ENCODE measurements at places on chromosomes 1 and 21.

- DNase-seq: no peak
Measured at GRCh38 chr1:3066250-3066711, 2.7 kb upstream of the PRDM16 start.

DNA sequence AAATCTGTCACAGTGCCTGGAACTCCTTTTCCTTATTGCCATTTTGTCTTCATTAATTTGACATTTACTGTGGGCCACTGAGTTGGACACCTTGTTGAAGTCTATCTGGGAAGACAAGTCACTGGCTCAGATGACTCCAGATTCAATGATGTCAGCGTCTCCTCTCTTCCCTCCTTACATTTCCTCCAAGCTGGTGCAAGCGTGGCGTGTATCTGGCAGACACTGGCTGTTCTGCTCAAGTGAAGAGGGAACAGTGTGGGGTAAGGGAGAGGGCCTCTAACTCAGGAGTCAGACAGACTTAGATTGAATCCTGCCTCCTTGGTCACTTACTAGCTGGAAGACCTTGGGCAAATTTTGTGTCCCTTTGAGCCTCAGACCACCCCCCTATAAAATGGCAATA lies 8.7 kb upstream of the ZNF691 start:
- DNase-seq: no peak

DNA sequence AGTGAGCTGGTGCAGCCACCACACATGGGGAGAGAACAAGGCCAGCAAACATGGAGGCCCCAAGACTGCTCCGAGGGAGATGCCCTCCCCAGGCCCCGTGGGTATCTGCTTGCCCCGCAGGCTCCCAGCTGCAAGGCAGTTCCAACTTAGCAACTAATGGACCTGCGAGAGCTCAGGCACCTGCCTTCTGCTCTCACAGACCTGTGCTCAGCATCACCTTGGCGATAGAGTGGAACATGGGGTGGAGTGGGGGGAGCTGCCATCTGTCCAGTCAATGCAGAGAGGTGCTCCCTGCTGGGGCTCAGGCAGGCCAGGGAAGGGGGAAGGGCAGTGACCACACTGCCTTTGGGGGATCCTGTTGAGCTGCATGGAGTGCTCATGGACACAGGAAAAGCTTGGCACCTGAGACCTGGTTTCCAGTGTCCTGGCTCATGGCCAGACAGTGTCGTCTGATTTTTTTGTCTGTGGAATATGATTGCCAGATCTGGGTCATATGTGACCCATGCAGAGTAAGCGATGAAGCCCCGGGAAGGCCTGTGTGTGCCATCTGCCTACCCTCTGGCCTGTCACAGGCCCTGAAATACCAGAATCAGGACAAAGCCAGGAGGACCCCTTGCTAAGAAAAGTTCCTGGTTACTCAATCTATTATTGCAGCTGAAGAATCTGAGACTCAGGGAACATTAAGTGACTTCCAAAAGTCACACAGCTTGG lies 39.9 kb upstream of the TENT5C start:
- no peak for DNase-seq

DNA sequence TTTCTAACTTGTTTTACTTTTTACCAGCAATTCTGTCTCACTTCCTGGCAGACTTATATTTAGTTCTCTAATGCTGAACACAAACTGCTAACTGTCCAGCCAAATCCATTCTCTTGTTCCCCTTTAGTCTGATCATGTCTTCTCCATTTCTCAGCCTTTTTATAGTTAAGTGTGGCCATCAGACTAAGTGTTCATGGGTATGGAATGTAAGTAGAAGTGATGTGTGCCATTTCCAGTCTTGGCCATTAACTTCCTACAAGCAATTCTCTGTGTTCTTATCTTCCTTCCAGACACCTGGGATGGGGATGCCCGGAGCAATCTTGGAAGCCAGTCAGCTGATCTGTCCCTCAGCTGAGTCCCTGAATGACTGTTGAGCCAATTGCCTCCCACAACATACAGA lies 165.8 kb downstream of the ST6GALNAC3 start:
- DNase-seq: no peak

DNA sequence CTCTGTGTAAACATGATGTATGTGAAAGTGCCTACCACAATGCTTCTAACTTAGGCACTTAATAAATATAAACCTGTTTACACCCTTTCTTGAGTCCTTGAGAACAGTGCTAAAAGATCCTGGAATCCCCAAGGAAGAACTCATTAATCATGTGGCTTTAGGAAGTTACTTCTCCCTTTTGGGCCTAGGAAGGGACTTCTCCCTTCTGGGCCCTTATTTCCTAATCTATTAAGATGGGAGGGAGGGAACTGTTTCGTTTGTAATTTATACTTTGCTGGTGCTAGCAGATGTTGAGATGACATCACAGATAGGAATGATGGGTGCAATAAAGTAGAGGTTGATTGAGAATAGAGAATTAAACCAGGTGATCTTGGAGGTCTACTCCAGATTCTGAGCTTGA lies 1.2 kb downstream of the BTF3L4 start:
- no peak for DNase-seq

DNA sequence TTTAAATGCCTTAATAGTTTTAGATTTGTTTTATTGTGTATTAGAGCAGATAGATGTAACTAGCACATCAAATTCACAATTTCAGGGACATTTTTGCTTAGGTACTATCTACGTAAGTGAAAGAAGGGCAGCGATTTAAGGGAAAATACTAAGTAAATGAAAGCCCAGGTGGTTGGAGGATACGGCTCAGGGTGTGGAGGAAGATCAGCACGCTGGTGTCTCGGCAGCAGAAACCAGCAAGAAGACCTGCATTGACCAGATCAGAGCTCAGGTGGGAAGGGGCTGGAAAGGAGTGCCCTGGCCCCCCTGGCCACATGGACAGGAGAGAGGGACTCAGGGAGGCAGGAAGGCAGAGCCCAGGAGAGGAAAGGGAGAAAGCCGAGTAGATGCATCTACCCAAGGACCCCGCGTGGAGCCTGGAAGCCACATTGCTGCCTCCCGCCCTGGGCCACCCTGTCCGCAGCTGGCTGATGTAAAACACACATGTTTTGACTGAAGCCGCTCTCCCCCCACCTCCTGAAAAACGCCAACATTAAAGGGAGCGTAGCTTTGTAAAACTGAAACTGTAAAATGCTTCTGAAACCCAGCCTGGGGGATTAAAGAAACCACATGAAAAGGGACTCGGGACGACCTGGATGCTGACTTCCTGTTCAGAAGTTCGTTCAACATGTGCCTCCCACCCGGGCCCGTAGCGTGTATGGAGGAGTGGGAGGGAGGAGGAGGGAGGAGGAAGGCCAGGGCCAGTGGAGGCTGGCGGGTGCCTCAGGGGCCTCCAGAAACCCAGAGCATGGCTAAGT lies 72.6 kb upstream of the TARDBP start:
- no peak for DNase-seq

GRCh38 chr1:64608005-64608650 lies 136.7 kb upstream of the RAVER2 start:
- DNase-seq: no peak

DNA sequence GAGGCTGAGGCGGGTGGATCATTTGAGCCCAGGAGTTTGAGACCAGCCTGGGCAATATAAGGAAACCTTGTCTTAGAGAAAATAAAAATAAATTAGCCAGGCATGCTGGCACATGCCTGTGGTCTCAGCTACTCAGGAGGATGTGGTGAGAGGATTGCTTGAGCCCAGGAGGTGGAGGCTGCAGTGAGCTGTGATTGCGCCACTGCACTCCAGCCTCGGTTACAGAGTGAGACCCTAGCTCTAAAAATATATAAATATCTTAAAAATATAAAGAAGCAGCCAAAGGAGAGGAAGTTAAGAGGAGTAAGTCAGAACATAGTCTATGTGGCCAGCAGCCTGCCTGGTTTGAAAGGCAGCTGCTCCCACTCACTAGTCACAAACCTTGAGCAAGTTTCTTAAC lies 4.5 kb upstream of the IL10RB start:
- peak; percentile 72 for DNase-seq

- DNase-seq: no peak
Measured at GRCh38 chr1:183443011-183443410, 24.8 kb upstream of the NMNAT2 start.

DNA sequence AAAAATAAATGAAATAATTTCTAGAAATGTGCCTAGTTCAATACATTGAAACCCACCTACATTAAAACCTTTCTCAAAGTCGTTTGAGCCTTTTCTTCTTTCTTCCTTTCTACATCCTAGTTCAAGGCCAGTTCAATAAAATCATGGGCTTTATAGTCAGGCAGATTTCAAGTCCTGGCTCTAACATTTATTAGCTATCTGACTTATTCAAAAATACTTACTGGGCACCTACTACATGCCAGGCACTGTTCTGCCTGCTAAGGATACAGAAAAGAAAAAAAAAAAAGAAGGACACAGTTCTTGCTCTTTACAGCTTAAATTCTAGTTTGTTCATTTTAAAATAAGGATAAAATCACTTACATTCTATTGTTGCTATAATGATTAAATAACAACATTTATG lies 134.2 kb upstream of the FGGY start:
- no peak for DNase-seq

DNA sequence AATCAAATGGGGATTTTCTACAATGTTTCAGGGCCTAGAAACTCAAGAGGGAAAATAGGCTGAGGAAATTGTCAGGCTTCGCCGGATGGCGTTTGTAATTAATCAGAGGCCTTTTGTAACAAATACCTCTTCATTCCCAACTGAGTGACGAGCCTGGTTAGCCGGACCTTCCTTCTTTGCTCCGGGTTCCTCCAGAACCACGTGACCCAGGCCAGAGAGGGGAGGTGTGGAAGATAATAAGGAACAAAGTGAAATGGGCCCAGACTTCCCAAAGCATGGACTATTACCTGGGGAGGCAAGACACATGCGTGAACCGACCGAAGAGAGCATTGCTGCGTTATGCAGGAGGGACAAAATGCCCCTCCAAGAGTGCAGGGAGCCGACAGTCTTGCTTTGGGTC lies 7.5 kb upstream of the IGSF21 start:
- no peak for DNase-seq

Measured in bone marrow (tissue), 2 donors.